ENCODE measurements at places on chromosomes 3 and 15.

GRCh38 chr3:114499976-114500375 lies 206.1 kb downstream of the TIGIT start:
- DNase-seq, result peak; percentile 43

DNA sequence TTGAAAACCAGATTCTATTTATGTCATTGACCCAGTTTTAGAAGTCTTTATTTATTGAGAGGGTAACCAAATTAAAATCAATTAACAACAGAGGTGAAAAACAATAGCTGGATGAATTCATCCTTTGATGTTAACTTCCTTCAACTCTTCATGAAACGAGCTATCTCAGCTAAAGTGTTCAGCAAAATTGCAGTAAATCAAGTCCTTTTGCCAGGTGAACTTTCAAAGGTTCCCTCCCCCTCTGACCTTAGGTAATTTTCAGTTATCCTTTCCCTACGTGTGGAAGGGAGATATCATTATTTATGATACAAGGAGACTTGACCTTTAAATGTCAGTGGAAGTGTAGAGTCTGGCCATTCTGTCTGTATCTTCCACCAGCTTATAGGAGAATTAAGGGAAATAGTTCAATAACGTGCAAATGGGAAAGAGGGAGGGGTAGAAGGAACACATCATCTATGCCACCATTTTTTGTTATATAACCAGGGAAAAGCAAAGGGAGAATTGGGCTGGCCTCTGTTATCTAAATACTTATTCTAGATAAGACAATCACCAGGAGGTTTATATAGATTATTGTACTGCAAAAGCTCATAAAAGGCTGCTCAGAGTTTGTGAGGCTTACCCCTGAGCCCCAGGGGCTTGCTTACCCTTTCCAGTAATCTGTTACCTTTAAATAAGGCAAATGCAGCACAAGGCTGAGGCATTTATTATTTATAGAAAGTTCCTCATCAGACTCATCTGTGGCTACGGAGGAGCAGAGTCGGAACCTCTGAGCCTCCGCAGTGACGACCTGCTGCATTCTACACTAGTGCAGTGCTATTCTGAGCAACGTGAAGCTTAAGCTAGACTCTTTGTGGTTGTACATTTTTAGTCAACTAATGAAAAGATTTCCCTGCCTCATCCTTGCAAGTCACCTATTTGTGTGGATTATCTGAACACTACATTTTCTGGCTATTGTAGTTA lies 97.7 kb upstream of the ZBED2 start:
- no peak for DNase-seq

GRCh38 chr3:56795097-56795828 lies 6.5 kb downstream of the ARHGEF3 start:
- DNase-seq, result no peak

DNA sequence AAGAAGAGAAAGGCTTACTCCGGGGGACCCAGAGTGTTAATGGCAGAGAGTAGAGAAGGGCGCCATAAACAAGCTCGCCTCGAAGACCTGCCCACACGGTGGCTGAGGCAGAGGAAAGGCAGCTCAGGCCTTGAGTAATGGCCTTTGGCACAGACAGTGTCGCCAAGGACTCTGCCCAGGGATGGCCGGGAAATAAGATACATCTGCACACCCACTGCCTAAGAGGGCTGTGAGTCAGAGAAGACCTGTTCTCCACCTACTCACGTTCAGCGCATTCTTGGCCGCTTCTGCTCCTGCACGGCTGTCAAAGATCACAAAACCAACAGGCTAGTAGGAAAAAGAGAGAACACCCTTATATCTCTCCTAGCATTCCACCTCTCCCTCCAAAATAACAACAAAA lies 26.2 kb downstream of the RBPMS2 start:
- DNase-seq, result no peak

DNA sequence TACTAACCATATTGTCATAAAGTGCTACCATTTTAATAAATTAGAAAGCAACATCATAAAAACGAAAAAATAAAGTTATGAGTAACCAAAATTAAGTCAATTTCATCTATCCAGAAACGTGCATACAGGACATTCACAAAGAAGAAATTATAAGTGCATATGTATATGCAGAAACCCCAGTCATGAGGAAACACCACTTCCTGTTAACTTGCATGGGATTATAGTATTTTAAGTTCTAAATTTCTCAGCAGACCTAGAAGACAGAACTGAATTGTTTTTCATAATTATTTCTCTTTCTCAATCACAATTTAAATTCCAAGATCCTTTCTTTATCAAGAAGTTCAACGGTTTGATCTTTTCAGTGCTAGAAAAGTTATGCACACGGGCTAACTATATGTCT lies 1.4 kb upstream of the KBTBD8 start:
- DNase-seq, result no peak

GRCh38 chr3:187914231-187914630 lies 169.0 kb upstream of the BCL6 start:
- DNase-seq, result no peak

- no peak for DNase-seq
These were observed 99.0 kb downstream of the SEMA5B start for GRCh38 chr3:122928396-122929187.

GRCh38 chr3:29764603-29765254 lies 483.9 kb downstream of the RBMS3 start:
- DNase-seq, result no peak

- no peak for DNase-seq
These were observed 161.6 kb downstream of the TIGIT start for GRCh38 chr3:114455432-114455831.

DNA sequence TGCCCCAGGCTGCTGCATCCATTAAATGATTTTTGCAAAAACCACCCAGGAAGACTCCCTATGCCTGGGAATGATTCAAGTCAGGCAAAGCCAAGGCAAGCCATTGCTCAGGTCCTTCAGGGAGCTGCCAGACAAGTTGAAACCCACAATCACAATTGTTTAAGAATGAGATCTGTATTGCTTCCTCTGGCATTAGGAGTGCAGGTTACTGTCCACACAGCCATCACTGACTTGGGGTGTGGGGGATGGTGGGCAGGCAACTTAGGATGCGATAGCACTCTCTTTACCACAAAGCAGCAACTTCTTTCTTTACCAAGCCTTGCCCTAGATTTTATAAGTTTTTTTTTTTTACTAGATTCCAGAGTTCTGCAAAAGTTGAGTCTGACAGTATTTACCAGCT lies 15.0 kb upstream of the IL20RB start:
- no peak for DNase-seq

- DNase-seq, result no peak
These were observed 120.3 kb downstream of the FMN1 start for GRCh38 chr15:33074212-33074611.

- no peak for DNase-seq
These were observed 289.0 kb downstream of the NEK10 start for GRCh38 chr3:27080258-27080525.

GRCh38 chr3:53260286-53260785 lies 4.5 kb upstream of the TKT start:
- DNase-seq, result no peak

GRCh38 chr3:74614107-74614967 lies at the start of gene CNTN3:
Gene CNTN3, minus strand, starts transcription at chr3:74614659. Its CDS starts 93,547 bp downstream, at chr3:74521112.
- DNase-seq, result no peak

- no peak for DNase-seq
These were observed 31.3 kb upstream of the FURIN start for GRCh38 chr15:90837094-90837493.

DNA sequence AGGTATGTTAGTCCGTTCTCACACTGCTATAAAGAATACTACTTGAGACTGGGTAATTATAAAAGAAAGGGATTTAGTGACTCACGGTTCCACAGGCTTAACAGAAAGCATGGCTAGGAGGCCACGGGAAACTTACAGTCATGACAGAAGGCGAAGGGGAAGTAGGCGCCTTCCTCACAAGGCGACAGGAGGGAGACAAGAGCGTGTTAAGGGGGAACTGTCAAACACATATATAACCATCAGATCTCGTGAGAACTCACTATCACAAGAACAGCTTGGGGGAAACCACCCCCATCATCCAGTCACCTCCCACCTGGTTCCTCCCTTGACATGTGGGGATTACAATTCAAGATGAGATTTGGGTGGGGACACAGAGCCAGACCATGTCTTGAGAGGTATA lies 30.4 kb downstream of the SPRED1 start:
- DNase-seq, result no peak

DNA sequence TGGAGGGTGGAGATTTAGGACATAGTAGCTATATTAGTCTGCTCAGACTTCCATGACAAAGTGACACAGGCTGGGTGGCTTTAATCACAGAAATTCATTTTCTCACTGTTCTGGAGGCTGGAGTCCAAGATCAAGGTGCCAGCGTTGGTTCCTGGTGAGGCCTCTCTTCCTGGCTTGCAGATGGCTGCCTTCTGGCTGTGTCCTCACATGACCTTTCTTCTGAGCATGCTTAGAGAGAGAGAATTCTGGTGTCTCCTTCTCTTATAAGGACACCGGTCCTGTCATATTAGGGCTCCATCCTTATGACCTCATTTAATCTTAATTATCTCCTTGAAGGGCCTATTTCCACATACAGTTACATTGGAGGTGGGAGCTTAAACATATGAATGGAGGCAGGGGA lies 14.9 kb upstream of the SHC4 start:
- no peak for DNase-seq

DNA sequence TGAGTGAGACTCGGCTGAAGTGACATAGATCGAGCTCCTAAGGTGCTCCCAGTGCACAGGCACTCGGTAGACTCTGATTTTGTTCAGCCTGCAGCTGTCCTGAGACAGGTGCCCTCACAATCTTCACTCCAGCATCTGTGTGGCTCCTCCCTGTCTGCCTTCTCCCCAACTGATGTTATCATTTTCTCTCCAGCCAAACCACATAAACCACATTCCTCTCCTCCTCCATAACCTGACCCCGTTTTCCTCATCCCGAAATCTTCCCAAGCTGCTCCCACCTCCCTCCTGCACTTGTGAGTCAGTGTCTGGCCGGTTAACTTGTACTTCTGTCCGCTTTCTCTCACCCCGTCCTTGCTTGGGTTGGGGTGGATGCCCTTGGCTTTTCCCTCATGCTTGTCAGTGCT lies 93.3 kb upstream of the HACD2 start:
- no peak for DNase-seq

DNA sequence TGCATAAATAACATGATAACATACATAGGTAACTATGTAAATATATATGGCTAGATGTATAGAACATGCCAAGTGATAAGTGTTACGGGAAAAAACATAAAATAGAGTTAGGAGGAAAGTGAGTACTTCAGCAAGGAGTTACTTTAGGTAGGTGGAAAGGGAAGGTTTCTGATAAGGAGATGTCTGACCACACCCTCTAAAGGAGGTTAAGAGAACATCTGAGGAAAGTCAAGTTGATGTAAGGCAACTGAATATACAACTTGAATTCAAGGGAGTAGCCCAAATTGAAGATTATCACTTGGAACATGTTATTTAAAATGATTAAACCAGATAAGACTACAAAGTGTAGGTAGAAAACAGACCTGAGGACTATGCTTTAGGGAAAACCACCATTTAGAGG lies 13.8 kb downstream of the PIERCE2 start:
- DNase-seq, result no peak

GRCh38 chr15:96047255-96047931 lies 283.1 kb upstream of the NR2F2 start:
- no peak for DNase-seq

DNA sequence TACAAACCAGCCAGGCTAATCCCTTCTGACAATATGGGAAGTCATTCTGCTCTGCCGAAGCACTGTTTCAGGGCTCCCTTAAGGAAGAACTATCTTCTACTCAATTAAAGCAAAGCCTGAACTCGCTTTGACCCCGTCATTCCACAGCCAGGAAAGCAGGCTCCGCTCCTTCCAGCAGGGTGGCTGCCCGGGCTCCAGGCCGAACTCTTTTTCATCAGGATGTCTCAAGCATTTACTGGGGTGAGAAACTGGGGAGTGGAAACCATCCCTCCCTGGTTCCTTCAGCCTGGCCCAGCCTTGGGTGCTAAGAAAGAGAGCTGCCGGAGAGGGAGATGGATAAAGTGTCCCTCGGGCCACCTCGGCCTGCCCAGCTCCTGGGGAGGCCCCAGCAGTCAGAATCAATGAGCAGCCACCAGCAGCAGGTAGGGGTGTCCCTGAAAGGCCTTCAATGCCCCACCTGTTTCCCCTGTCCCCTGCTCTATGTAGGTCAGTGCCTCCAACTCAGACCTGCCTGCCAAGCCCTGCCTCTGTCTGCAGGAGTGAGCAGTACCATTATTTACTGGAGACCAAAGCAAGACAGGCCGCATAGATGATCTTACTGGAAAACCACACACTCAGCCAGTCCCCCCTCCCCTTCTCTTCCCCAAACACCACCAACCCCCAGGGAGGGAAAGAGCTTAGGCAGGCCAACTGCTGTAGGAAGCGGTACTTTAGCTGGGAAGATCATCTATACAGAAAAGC lies 225.6 kb upstream of the TLE3 start:
- no peak for DNase-seq

GRCh38 chr15:41207687-41208448 lies 22.7 kb downstream of the EXD1 start:
- DNase-seq, result no peak

- DNase-seq, result no peak
These were observed 3.5 kb downstream of the SEC13 start for GRCh38 chr3:10317311-10317960.

DNA sequence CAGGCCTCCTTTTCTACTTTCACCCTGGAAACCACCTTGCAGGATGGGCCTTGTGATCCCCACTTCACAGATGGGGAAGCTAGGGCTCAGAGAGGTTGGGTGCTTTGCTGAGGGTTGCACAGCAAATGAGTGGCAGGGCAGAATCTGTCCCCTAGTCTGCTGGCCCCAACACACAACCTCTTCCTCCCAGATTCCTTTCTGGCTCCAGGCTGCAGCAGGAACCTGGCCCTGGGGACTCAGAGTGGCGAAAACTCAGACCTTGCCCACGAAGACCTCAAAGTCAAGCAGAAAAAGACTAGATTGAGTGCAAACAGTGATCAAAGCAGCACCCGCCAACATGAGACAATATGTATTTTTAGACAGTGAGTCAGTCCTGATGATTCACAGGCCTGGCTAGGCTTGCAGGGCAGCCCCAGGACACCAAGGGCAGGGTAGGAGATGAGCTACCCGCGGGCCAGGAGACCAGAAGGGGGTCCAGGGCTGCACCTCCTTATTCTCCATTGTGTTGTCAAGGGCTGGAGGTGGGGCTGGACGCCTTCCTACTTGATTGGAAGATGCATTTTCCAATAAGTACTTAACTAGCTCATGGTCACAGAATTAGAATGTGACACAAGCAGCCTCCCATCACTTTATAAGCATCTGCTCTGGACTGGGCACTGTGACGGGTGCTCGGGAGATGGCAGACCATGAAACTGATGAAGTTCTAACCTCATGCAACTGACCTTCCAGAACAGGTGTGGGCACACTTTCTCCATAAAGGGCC lies 23.9 kb downstream of the GOLGA6L2 start:
- no peak for DNase-seq
